ENCODE measurements at places on chromosomes 3 and 15.

- no peak for DNase-seq
Measured at GRCh38 chr3:9912294-9912935, 4.5 kb upstream of the IL17RC start.

DNA sequence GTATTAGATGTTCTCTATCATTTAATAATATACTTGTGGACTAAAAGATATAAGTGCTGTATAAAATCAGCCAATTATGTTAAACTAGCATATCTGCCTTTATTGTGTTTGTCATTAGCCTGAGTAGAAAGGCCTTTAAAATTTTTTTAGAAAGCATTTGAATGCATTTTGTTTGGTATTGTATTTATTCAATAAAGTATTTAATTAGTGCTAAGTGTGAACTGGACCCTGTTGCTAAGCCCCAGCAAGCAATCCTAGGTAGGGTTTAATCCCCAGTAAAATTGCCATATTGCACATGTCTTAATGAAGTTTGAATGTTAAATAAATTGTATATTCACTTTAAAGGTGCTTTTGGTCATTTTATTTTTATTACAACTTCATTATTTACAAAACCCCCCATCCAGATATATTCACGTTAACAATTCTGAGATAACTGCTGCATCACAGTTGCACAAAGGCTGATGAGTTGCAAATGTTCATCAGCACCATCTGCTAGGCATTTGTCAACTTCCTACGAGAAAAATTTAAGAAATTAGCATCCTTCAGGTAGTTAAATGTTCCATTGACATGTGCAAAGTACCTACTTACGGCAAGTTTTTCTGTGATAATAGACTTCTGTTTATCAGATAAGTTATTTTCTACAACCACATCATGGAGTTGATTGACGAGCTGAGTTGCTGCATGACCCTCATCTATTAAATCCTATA is 6.3 kb downstream of the EIF4A2 start:
- no peak for DNase-seq

- DNase-seq = no peak
Measured at GRCh38 chr3:139772539-139773500, 95.0 kb upstream of the NMNAT3 start.

- no peak for DNase-seq
Measured at GRCh38 chr3:56782906-56783305, 18.8 kb downstream of the ARHGEF3 start.

All from GM20000 (cell line).